ENCODE measurements at places on chromosomes 11 and 22.

DNA sequence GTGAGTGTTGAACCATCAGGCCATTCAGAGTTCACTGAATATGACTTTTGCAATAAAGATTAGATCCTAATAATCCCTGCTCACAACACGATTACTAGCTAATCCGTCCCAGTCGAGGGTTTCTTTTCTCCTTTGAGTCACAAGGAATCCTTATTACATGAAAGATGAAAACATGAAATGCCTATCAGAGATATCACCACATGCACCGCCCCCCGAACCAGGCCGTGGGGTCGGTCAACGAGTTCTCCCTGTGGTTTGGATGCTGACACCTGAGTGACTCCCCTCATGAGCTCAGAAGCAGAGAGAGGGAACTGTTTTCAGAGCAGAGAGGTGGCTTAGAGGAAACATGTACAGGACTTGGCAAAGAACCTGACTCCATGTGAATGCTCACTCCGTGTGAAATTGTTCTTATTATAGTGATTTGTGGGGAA, 263.3 kb downstream of the ETS1 start:
- no peak for DNase-seq

GRCh38 chr11:11036848-11037732, 179.2 kb upstream of the ZBED5 start:
- DNase-seq = peak; percentile 61

GRCh38 chr11:35163702-35164496, 24.9 kb downstream of the CD44 start:
- no peak for DNase-seq

GRCh38 chr11:64148226-64148916, 17.5 kb downstream of the MACROD1 start:
- peak; percentile 73 for DNase-seq

DNA sequence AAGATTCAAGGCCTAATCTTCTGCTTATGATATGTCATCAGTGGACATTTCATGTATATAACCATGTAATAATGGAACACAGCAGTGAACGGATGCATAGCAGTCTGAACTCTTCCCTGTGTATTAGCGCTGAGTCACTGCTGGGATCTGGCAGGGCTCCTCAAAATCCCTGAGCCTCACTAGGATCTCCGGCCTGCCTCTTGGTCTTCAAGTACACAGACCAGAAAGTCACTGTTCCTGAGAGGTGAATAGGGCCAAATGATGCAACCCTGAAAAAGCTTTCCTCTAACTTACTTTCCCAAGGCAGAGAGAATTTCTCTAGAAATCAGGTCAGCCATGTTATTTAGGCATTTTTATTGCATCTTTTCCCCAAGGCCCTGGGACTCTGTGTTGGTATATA, 35.0 kb downstream of the POU2AF1 start:
- no peak for DNase-seq

DNA sequence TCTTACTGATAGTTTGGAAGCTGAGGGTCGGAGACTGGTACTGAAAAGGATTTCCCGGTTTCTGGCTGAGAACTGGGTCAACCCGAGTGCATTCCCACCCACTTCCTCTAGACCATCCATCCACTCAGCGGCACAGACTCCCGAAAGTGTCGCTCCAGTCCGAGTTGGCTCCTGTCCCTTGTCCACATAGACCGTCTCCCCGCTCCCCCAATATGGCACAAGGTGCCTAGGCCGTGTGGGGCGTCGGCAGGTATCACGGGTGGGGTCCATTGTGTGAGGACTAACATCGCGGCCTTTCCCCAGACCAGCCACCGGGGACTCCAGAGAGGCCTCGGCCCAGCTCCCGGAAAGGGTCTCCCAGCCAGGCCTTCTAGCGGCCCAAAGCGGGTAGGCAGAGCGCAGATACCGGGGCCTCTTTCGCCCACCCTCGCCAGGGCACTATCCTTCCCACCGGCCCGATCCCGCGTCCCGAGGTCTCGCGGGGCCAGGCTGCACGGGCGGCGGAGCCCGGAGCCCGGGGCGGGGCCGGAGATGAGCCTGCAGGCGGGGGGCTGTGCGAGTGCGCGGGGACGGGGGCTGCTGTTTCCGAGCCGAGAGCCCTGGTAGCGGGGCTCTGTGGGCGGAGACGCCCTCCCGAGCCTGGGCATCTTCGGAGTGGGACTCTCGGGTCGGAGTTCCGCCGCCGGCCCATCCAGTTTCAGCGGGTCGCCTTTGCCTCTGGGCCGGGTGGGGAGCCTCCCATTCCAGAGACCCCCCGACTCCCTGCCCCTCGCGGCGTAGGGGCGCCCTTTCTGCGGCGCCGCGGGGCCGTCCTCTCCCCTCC, 21.1 kb downstream of the SERPINH1 start:
- peak; percentile 25 for DNase-seq

GRCh38 chr11:81602508-81602907, 1131.2 kb downstream of the FAM181B start:
- no peak for DNase-seq

DNA sequence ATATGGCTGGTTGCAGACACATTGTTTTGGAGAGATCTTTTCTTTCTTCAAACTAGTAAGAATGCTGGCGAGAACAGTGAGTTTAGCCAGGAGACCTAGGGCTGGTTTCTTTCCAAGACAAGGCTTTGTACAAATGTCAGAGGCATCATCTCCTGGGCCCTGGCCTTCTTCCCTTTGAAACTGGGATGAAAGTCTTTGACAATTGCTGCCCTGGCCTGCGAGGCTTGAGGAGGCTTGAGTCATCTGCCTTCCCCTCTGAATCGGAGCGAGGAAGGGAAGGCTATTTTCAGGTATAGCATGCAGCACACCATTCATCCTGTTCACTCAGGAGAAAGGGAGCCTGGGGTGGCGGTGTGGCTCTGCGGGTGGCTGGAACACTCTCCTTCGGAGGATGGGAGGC, 21.5 kb upstream of the PARVG start:
- no peak for DNase-seq

GRCh38 chr22:40210818-40211217, 33.1 kb downstream of the TNRC6B start:
- DNase-seq = no peak

GRCh38 chr11:81647374-81647773, 1086.3 kb downstream of the FAM181B start:
- DNase-seq = no peak

GRCh38 chr22:40290516-40290915, 55.8 kb upstream of the ADSL start:
- DNase-seq = no peak

DNA sequence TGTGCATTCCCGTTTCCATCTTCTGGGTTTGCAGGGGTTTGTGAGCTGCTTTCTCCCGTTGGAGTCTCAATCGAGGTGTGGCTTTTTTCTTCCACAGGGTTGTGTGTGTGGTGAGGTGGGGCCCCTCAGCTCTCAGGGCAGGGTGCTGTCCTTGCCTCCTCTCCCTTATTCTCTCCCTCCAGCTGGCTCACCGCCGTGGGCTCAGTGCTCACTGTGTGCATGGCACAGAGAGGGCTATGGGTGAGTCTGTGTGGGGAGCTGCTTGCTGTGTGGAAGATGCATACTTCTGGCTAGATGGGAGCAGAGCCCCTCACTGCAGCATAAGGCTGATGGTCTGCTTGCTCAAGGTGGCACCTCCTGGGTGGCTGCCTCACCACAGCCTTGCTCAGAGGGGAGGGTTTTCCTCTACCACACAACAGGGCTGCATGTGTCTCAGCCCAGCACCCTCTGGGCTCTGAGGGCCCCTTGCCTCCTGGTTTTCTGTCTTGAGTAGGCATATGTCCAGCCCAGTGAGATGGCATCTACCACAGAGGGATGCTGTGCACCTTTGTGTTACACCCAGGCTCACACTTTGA, 203.1 kb upstream of the B3GAT1 start:
- no peak for DNase-seq

- DNase-seq = no peak
Measured at GRCh38 chr22:22578702-22579424, 19.8 kb upstream of the PRAME start.

DNA sequence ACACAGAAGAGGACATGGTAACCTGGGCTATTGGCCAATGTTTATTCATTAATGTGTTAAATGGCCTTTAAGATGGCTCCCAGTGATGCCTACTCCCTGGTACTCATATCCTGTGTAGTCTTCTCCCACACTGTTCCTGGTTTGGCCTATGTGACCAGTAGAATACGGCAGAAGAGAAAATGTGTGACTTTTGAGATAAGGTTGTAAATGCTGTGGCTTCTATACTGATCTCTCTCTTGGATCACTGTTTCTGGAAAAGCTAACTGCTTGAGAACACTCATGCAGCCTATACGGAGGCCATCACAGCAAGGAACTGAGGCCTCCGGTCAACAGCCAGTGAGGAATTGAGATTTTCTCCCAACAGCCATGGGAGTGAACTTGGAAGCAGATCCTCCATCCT, 24.1 kb downstream of the MAML2 start:
- no peak for DNase-seq

DNA sequence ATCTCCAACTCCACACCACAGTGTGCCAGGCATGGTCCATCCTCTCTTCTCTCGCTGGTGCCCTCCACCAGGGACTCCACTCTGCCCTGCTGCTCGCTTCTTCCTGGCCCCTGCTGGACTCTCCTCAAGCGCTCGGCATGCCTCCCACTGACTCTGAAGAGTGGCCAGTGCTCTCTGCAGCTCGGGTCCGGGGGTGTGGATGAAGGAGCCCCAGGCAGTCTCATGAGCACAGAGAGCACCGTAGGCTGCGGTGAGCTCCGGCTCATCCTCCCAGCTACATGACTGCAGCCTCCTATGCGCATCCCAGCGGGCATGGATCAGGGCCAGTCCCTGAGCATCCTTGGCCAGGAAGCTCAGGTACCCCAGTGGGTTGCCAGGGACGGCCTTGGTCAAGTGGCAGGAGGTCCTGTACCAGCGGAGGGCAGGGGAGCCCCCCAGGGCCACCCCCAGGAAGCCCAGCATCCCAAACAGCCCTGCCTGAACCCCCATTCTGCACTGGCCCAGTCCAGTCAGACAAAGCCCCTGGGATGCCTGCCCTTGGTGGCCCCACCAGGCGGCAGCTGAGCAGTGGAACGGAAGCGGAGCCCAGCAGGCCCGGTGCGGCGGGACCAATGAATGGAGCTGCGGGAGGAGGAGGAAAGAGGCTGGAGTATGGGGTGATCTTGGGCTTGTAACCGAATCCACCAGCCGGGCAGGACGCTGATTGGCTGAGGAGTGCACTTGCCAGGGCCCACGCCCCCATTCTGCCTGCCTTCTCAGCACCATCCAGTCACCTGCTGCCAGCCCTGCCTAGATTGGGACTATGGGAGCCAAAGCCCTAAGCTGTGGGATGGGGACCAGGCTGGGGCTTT, at the start of gene PLA2G3:
TSS of gene PLA2G3 (minus strand) at position 643 of the 851 bp plus-strand sequence. CDS start at position 489, 154 bp downstream.
- peak; percentile 37 for DNase-seq

- no peak for DNase-seq
Measured at GRCh38 chr22:23684026-23684425, 6.8 kb upstream of the RGL4 start.

DNA sequence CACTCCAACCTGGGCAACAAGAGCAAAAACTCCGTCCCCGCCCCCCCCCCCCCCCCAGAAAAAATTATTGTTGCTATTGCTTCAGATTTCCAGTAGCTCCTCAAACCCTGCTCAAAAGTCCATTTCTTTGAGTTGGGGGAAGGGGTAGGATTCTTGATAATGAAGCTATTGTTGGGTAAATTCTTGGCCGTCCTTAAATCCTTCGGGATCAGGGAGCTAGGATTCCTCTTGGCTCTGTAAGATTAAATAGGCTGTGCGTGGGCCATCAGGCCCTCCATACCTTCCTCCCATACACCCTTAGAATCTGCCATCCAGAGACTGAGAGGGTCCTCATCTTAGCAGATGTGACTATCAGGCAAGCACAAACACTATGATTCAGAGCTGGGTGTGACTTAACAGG, 16.4 kb downstream of the YWHAH start:
- DNase-seq = no peak

DNA sequence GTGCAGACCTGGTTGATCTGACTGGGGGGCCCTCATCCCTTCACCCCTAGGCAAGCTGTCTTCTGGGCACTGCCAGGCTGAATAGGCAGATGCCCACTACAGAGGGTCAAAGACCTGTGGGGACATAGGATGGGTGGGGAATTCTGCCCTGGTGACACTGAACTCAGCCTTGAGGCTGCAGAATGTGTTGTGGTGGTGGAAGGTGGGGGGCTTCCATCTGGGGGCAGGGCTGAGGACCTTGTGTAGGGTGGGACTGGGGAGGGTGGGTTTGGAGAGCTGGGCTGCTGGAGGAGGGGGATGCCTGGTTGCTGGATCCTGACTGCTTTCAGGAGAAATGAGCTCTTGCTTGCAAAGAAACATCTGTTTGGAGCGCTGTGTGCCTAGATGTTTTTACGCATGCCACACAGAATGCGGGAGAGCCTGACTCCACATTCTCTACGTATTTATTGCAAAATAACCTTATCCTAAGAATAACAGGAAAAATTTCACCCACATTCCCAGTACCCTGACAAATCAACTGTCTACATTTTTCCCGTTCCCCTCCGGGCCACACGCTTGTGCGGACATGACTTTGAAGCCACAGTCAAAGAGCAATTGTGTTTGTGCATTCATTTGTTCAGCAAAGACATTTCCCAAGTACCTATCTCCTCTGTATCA, 18.3 kb downstream of the SMIM38 start:
- DNase-seq = no peak

GRCh38 chr11:72824811-72825505, 10.7 kb downstream of the ATG16L2 start:
- no peak for DNase-seq

- no peak for DNase-seq
Measured at GRCh38 chr11:2934021-2934550, 4.9 kb upstream of the PHLDA2 start.

DNA sequence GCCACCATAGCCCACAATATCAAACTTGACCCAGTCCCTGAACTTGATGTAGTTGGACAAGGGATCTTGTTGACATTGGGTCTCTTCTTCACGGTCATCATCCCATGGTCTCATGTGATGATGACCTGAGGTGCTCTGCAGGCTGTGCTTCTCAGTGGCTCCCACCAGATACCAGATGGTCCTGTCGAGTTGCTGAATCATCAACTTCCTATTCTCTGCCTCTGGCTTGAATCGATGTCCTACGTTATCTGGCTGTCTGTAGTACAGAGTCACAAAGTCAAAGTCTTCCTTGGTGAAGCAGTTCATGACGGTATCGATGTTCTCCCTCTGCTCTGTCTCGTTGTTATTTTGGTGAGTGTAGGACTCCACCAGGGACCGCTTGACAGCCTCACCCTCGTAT, 145.7 kb upstream of the ALDH3B2 start:
- no peak for DNase-seq

DNA sequence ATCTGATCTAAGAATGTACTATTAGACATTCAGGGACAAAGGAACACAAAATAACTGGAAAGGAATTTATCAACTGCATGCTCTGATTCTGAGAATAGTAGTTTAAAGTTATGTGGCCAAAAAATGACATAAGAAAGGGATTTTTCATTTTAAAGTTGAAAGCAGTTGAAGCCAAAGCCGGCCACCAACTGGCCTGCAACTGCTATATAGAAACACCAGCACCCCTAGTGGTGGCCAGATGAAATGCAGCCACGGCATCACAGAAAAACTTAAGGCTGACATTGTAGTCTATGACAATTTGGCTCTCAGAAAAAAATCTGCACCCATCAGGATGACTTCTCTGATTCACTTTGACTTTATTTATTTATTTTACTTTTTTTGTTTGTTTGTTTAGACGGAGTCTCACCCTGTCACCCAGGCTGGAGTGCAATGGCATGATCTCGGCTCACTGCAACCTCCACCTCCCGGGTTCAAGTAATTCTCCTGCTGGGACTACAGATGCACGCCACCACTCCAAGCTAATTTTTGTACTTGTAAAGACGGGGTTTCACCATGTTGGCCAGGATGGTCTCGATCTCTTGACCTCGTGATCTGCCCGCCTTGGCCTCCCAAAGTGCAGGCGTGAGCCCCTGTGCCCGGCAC, 59.2 kb downstream of the SLC35F2 start:
- peak; percentile 8 for DNase-seq

All from NCI-H748 treated with DMSO at 0.1 percent for 48 hours (cell line).